ENCODE measurements at places on chromosomes 1 and 21. TPM values are rescaled to one million over a fixed set of nuclear protein-coding genes. Genes with fewer than 3 reads are reported as not detected.

RAVER2 gene
- polyA plus RNA-seq = 10.8 TPM

DNA sequence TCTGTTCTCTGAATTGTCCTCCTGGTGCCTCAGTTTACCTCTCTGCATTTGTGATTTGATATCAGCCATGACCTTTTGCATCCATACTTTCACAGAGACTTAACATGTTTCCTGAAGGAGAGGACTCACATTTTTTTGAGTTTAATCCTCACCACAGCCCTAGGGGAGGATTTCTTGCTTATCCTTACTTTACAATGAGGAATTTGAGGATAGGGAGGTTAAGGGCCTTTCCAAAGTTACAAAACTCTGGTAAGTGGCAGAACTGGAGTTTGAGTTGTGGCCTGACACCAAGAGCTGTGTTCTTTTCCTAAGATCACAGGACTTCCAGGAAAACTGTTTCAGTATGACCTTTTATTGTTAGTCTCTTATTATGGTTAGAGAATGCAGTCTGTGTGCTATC lies 34.2 kb downstream of the TNFRSF8 start:
- no peak for DNase-seq

GRCh38 chr1:181104790-181105133 lies 16.3 kb downstream of the IER5 start:
- no peak for DNase-seq

ANXA9 gene
- polyA plus RNA-seq = 2.0 TPM

PLPP3 gene
- 41.3 TPM for polyA plus RNA-seq

FCGR3A gene
- not detected for polyA plus RNA-seq

- DNase-seq = no peak
Observed at GRCh38 chr1:27863538-27863915, 8.8 kb upstream of the THEMIS2 start.

GRCh38 chr1:168755800-168756418 lies 26.9 kb upstream of the DPT start:
- DNase-seq = no peak

DNA sequence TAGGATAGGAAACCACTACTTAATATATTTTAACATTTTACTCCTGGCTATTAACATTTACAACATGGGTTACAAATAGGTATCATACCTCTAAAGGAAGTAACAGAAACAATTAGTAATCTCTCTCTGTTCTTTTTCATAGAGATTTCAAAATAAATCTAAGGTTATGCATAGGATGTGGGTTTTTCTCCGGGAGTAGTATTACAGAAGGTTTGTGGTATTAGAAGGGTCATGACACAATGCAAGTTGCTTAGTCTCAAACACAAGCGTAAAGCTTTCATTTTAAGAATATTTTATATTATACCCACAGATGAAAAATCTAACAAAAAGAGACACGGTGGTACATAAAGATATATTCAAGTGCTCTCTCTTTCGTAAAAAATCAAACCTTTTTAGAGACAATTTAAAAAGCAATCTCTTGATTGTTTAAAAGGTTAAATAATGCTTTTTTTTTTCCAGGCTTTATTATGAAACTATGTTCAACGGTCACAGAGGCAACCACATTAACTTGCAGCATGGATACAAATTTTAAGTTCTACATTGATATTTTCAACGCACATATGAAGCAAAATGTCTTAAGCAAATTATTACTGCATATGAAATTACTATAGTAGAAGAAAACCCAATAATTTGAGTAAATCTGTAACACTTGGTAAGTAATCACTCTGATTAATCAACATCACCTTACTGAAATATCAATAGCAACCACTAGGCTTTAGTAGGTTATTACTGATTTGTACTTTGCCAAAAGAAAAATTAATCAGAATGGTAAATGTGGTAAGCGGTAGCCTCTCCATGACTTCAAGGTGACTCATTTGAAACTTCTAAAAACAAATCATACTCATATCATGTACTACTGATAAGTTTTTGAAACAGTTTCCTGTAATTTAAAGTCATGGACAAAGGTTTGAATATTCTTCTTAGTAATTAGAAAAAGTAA lies 97.4 kb upstream of the GFI1 start:
- DNase-seq = peak; percentile 82

NUDT4B gene
- not detected for polyA plus RNA-seq

C1orf50 gene
- 22.1 TPM for polyA plus RNA-seq

GRCh38 chr1:112298558-112298957 lies 97.5 kb upstream of the CTTNBP2NL start:
- peak; percentile 81 for DNase-seq

TNFRSF4 gene
- 0.10 TPM for polyA plus RNA-seq

DNA sequence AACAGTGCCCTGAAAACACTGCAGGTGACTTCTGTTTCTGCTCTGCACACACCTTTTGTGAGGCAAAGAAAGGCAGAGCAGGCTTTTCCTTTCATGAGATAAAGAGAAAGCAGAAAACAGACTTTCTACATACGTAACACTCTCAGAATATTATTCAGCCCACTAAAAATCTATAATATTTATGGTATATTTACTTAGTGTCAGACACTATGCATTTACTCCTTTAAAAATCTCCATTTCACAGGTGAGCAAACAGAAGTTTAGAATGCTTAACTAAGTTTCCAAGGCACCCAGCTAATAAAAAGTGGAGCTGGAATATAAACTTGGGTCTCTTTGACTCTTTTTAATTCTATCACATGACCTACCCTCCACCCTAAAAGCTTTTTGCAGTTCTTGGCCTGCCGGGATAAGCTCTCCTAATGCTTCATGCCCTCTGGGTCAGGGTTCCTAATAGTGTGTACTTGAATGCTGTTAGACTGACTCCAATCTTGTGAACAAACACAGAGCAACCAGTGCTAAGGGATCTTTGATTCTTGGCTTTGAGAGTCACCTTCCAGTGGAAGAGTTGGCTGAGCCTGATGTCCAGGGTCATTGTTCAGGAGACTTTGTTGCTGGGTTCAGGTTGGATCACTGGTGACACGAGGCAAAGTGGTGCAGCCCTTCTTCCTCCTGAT lies 27.2 kb downstream of the PROK1 start:
- DNase-seq = no peak

GNL2 gene
- 55.9 TPM for polyA plus RNA-seq

RIPPLY3 gene
- 0.22 TPM for polyA plus RNA-seq
